Hematopoietic multipotent progenitor cell treated with erythropoietin and hydrocortisone succinate and interleukin-3 and kit ligand, for 4 days (in vitro differentiated cells): ENCODE measurements at places on chromosomes 11 and 22.

- peak; percentile 56 for DNase-seq
Measured at GRCh38 chr11:111512296-111513239, at the start of gene BTG4. Gene BTG4 (minus strand): TSS chr11:111512386. CDS start chr11:111498776, 13,610 bp downstream.

DNA sequence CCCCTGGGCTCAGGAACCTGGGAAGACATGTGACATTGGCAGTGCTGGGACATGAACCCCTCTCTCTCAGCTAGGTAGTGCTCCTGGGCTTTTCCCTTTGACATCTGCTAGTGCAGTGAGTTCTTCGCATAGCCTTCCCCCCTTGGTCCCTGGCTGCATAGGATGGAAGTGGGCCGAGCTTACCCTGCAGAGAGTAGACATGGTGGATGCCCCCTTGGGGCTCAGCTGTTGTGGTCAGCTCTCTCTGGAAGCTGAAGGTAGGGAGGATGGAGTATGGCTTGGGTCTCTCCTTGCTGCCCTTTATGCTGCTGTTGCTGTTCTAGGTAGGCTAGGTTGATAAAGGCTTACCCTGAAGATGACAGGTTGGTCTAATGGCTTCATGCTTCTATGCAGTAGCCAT lies 92.1 kb downstream of the ZBTB16 start:
- no peak for DNase-seq

DNA sequence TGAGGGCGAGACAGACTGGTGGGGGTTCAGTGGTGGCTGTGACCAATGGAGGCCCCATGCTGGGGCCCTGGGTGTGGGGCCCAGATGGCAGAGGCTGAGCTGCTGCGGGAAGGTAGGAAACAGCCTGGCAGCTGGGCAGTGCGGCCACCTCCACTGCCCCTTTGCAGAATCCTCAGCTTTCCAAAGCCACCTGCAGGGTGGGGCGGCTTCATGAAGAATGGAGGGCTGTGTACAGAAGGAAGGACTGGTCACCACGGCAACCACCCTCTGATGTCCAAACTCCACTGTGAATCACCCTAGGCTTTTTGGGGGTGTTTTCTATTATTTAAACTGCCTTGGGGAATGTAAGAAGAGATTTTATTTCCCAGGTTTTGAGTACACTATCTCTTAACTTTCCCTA lies 166.3 kb upstream of the NAV2 start:
- no peak for DNase-seq

DNA sequence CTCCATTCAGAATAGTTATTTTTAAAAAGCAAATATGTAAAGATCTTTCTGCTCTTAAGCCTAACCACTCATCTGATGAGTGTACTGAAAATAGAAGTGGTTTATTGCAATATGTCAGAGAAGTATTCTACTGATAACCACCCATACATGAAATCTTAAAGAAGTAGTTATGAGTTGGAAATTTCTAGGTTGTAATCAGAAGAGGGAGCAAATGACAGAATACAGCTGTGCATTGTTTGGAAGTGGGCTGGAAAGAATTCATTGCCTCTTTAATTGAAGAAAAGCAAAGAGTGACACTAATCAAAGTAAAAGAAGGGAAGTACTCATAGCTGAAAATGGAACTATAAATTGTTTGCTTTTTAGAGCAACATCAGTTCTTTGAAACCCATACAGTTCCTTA lies 39.4 kb downstream of the FDX1 start:
- DNase-seq = no peak
